ENCODE measurements at places on chromosomes 1 and 21.

DNA sequence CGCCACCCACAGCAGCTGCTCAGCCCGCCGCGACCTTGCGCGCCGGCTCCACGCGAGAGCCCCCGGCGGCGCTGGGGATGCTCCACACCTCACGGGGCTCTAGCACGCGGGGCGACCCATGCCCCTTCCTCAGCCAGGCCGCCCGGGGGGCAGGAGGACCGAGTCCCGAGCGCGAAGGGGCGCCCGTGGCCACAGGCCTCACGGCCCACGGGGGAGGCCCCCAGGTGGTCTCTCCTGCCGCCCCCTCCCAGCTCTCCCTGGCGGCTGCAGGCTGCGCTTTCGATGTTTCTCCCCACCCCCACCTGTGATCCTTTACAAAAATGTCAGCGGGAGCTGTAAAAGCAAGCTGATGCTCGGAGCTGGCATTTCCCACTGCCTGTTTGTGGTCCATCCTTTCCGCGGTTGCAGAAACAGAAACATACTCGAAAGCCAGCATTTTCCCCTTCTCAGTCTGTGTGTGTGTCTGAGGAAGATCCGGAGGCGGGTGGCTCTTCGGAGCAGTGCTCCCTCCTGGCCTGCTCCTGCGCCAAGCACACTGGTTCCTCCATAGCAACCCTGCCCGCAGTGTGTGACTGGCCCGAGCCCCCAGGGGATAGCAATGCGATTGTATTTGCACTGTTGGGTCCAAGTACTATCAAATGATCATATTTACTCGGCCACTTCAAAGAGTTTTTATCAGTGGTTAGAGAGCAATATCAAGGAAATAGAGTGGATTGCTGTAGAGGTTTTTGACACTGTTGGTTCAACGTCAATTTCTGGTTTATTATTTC, 2.1 kb downstream of the KIF26B start:
- peak; percentile 6 for DNase-seq

DNA sequence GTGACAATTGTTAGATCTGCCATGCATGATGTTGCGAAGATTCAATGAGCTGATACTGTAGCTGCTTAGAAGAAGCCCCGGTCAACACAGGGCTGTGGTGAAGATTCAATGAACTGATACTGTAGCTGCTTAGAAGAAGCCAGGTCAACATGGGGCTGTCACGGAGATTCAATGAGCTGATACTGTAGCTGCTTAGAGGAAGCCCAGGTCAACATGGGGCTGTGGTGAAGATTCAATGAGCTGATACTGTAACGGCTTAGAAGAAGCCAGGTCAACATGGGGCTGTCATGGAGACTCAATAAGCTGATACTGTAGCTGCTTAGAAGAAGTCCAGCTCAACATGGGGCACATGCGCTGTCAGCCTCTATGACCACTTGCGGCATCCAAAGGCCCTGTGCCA, 18.8 kb upstream of the BACE2 start:
- DNase-seq = no peak

GRCh38 chr1:26234644-26235370, 807 bp downstream of the CEP85 start:
- peak; percentile 19 for DNase-seq

DNA sequence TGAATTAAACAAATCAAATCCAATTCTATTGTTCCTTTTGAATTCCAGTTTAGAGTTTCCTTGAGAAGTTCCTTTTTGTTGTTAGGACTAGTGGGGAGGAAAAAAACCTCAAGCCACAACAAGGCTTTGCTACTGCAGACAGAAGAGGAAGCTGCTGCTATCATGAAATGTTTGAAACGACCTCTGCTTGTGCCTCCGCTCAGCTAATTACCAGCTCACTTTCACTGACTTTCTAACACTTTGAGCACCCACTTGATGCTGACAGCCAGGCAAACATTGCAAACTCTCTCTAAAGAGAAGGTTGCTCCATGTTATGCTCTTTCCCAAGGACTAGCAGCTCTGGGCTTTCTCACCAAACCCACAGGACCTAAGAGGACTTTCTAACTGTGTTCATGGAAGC, 203.9 kb upstream of the PROX1 start:
- no peak for DNase-seq

GRCh38 chr1:89721351-89721750, 88.4 kb downstream of the LRRC8C start:
- DNase-seq = peak; percentile 59

GRCh38 chr1:230832476-230832875, 35.8 kb downstream of the C1orf198 start:
- no peak for DNase-seq

- peak; percentile 2 for DNase-seq
Observed at GRCh38 chr21:44093761-44094160, 13.4 kb upstream of the PWP2 start.

- DNase-seq = no peak
Observed at GRCh38 chr1:46039571-46040052, 92.8 kb downstream of the PIK3R3 start.

DNA sequence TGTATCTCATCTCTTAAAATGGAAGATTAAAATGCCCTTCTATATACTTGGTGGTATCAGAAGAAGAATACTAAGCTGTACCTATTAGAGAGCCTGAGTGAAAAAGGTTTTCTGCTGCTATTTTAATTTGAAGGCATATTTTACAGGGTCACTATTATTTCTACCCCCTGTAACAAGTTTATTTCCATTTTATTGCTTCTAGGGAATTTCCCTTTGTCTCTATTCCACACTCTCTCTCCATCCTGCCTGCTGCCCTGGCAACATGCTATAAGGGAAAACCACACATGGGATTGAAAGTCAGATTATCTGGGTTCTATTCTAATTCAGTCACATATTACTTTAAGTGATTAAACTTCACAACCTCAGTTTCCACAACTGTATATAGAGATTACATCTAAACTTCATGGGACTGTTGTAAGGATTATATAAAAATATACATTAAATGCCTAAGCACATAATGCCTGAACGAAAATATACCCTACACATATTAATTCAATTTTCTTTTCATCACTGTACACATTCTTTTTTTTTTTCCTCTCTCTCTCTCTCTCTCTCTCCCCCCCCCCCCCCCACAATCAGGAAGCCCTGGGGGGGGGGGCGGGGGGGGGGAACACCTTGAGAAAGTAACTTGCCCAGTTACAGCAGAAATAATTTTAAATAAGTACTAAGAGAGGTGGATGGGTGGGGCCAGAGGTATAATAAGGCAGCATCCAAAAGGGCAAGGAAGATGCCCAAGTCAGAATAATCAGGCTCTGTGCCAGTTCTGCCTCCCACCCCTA, 51.5 kb downstream of the LUZP1 start:
- DNase-seq = no peak

GRCh38 chr1:11293856-11294255, 20.9 kb downstream of the UBIAD1 start:
- no peak for DNase-seq

GRCh38 chr1:46718340-46718726, 581 bp downstream of the EFCAB14 start:
- no peak for DNase-seq

- no peak for DNase-seq
Observed at GRCh38 chr1:168368131-168368530, 87.5 kb downstream of the TBX19 start.

GRCh38 chr1:67843746-67844145, 10.5 kb upstream of the GNG12 start:
- no peak for DNase-seq

DNA sequence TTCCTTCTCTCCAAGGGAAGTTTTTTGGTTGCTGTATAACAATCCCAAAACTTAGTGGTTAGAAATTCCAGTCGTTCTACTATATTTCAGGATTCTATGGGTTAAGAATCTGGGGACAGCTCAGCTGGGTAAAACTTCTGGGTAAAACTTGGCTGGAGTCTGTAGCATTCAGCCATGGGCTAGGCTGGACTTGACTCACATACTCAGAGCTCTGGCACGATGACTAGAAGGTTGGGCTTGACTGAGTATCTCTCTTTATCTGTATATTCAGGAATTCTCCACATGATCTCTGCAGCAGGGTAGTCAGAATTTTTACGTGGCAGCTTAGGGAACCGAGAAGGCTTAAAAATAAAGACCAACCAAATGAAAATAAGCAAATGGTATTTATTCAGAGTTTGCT, 28.2 kb upstream of the HRNR start:
- no peak for DNase-seq

DNA sequence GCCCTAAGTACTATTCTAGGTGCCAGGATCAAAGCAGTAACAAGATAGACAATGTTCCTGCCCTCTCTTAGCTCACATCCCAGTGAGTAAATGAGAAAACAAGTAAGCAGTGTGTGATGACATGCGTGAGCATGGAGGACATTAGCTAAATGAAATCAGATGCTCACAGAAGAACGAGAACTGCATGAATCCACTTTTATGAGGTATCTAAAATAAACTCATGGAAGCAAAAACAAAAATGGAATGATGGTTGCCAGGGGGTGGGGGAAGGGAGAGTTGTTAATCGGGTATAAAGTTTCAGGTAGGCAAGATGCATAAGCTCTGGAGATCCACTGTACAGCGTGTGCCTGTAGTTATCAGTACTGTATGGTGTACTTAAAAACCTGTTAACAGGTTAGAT, 195.1 kb downstream of the HHAT start:
- DNase-seq = no peak

DNA sequence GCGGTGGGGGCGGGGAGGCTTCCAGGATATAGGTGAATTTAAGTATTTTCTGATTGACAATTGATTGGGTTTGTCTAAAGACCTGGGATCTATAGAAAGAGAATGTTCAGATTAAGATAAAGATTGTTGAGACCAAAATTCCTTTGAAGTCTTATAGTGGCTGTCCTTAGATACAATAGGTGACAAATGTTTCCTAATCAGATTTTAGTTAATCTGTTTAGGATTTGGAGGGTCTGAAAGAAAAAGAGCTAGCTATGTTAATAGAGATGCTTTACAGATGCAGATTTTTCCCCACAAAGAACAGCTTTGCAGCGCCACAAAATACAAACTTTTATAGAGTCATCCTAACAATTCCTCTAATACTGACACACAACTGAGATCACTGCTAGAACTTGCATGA, 14.6 kb upstream of the EPRS1 start:
- no peak for DNase-seq

GRCh38 chr1:11158291-11158690, 30.9 kb upstream of the ANGPTL7 start:
- no peak for DNase-seq

- DNase-seq = no peak
Observed at GRCh38 chr1:225354906-225355305, 72.9 kb downstream of the LBR start.

DNA sequence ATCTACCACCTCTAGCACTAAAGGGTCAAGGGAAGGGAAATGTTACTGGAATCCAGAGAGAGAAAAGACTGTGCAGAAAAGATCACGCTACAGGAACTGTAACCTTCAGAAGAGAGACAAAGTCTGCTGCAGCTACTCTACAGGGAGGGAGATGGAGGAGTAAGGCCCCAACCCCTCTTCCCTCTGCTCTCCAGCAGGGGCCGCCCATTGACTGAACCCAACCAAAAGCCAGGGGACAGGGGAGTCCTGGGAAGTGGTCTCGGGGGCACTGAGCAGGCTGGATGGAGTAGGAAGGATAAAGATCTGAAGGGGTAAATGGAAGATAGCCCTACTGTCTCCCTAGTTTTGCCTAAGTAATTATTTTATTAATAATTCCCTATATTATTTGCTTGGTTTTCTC, 72.8 kb upstream of the NR5A2 start:
- no peak for DNase-seq

- DNase-seq = no peak
Observed at GRCh38 chr1:63967901-63968300, 194.1 kb downstream of the ROR1 start.

DNA sequence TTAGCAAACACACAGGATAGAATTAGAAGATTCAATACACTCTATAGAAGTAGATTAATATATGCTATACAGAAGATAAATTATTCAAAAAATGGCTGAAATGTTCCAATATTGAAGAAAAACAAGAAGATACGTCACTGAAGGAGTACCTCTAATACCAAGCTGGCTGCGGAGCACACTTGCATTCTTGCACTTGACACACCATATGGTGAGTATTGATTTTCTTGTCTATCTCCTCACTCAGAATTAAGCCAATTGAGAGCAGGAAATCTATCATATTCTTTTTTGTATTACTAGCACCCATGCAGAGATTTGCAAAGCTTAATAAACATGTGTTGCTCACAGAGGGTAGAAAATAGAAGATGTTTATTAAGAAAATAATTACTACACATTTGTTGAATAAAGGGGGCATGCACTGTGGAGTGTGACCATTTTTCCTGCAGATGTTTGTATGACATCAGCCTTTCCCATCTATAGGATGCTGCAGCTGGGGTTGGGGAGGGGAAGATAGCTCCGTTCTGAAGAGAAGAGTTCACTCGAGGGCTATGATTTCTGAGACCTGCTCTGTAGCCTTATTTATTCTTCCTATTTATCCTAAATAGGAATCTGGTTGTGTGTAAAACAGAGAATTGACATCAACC, 318.1 kb downstream of the HHIPL2 start:
- DNase-seq = no peak
